ENCODE measurements at places on chromosomes 5 and 9. TPM values are rescaled to one million over a fixed set of nuclear protein-coding genes. Genes with fewer than 3 reads are reported as not detected.
A peak's percentile ranks its signal among the peaks of the same experiment; 100 is the strongest.

GRCh38 chr9:90198956-90199355, 443.7 kb downstream of the DIRAS2 start:
- no peaks in the 10 kb centered on the region for H3K36me3 ChIP-seq
- DNase-seq: no peak
- H3K27me3 ChIP-seq: no peaks in the 10 kb centered on the region
- no peak overlapping the region for H3K27ac ChIP-seq
- no peak overlapping the region for H3K4me3 ChIP-seq

- H3K36me3 ChIP-seq: no peaks in the 10 kb centered on the region
- DNase-seq: no peak
- no peaks in the 10 kb centered on the region for H3K4me1 ChIP-seq
- H3K27me3 ChIP-seq: no peaks in the 10 kb centered on the region
Observed at GRCh38 chr5:51829230-51829629, 446.0 kb downstream of the ISL1 start.

DNA sequence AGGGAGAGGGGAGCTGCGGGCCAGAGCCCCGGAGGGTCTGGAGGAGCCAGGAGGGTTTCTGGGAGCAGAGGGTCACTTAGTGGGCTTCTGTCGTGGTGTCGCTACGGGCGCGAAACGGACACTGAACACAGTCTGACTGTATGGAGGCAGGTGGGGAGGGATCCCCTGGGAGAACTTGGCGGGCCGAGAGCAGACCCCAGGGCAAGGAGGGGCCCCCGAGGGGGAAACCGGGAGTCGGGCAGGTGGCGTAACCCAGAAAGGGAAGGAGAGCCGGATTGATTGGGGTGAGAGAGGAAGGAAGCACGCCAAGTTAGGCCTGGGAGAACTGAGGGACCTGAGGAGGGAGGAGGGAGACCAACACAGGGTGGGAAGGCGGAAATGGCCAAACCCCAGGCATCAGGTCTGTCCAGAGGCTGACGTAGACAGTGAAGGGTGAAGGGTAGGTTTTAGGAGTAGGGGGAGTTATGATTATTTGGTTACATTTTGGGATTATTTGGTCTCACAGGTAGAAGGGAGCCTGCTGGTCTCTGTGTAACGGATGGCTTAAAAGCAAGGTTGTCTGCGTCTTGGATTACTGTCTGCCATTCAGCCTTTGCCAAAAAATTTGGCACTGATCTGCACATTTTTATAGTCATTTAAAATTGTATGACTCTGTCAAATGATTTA, 3.3 kb upstream of the MSMP start:
- DNase-seq: no peak
- peak overlapping the region; percentile 85 for H3K27ac ChIP-seq
- peak overlapping the region; percentile 69 for H3K4me3 ChIP-seq
- H3K36me3 ChIP-seq: peaks cover 34% of the 10 kb centered on the region

RNF183 gene
- total RNA-seq: 3.4 TPM

DNA sequence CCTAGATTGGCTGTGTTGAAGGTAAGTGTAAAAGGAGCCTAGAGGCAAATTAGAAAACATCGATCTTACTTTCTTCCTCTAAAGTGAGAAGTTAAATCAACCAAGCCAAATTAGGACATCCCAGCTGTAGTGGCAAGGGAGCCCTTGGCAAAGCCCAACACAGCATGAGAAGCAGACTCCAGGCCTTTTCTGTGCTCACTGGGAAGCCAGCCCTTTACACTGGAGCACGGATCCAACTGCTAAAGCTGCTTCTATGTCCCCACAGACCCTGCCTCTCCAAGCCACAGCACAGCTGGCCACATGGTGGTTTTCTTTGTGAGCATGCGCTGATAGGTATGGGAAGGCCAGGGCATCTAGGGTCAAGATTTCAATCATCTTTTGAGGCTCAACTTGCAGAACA, 94.1 kb downstream of the APBA1 start:
- H3K4me3 ChIP-seq: no peak overlapping the region
- DNase-seq: no peak
- no peaks in the 10 kb centered on the region for H3K4me1 ChIP-seq
- no peaks in the 10 kb centered on the region for H3K36me3 ChIP-seq
- H3K27ac ChIP-seq: no peak overlapping the region

DNA sequence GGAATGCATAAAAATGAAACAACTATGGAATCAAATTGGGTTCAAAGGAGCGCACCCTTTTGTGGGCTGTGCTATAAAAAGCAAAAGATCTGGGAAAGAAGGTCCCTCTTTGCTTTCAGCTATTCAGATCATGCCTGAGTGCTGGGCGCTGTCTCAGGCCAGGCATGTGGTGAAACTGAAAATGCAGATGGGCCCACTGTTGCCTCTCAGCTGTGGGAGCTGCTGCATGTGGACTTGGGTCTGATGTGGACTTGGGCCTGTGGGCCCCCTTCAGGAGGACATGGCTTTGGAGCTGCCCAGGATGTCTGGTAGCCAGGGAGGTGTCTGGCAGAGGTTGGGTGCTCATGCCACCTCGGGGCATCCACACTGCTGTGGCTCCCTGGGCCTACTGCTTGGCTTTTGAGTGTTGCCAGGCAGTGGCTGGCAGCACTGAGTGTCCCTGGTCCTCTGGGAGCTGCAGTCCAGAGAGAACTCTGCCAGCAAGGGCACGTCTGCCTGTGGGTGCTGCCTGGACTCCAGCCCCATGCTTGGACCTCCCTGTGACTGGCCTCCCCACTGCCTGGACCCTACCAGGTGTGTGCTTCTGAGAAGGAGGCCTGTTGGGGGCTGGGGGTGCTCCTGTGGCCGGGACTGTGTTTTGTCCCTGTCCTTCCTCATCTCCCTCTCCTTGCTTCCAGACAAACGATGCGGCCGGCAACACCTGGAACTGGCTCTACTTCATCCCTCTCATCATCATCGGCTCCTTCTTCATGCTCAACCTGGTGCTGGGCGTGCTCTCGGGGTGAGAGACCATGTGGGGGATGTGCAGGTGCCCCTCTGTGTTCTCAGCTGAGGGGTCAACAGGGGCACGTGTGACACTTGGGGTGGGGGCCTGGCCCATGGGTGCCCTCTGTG, 74.3 kb downstream of the CACNA1B start:
- H3K27me3 ChIP-seq: no peaks in the 10 kb centered on the region
- no peak overlapping the region for H3K27ac ChIP-seq
- H3K4me1 ChIP-seq: no peaks in the 10 kb centered on the region
- no peak overlapping the region for H3K4me3 ChIP-seq

DNA sequence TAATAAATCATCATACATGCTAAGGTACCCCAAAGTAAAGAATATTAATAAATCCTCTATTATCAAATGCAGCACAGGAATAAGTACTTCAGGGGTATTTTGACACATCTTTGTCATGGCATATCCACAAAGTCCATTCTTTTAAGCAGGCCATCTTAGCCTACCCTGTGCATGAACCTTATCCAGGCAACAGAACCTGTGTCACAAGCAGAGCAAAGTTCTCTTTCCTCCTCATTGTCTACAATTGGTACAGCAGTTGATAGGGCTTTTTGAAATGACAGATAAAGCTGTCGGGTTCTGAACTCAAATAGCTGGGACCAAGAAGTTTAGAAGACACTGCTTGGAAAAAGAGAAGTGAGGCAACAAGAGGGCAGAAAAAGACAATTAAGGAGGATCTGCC, 30.8 kb upstream of the PURA start:
- no peaks in the 10 kb centered on the region for H3K36me3 ChIP-seq
- H3K27ac ChIP-seq: no peak overlapping the region
- no peak overlapping the region for H3K4me3 ChIP-seq
- H3K4me1 ChIP-seq: no peaks in the 10 kb centered on the region
- H3K27me3 ChIP-seq: no peaks in the 10 kb centered on the region

FGF1 gene
- 2.4 TPM for total RNA-seq

GRCh38 chr5:131521252-131521651, 113.8 kb downstream of the RAPGEF6 start:
- H3K27ac ChIP-seq: no peak overlapping the region
- H3K4me3 ChIP-seq: no peak overlapping the region
- H3K36me3 ChIP-seq: peaks cover 37% of the 10 kb centered on the region
- no peaks in the 10 kb centered on the region for H3K4me1 ChIP-seq
- no peak for DNase-seq

CNTNAP3 gene
- 35.1 TPM for total RNA-seq

SLC36A2 gene
- total RNA-seq: not detected

HNRNPA0 gene
- total RNA-seq: 10.1 TPM

GRCh38 chr5:87137283-87137682, 130.4 kb upstream of the RASA1 start:
- H3K27me3 ChIP-seq: no peaks in the 10 kb centered on the region
- H3K36me3 ChIP-seq: no peaks in the 10 kb centered on the region
- H3K4me3 ChIP-seq: no peak overlapping the region
- no peak for DNase-seq
- no peak overlapping the region for H3K27ac ChIP-seq

SLC35D2 gene
- total RNA-seq: 18.5 TPM

DNA sequence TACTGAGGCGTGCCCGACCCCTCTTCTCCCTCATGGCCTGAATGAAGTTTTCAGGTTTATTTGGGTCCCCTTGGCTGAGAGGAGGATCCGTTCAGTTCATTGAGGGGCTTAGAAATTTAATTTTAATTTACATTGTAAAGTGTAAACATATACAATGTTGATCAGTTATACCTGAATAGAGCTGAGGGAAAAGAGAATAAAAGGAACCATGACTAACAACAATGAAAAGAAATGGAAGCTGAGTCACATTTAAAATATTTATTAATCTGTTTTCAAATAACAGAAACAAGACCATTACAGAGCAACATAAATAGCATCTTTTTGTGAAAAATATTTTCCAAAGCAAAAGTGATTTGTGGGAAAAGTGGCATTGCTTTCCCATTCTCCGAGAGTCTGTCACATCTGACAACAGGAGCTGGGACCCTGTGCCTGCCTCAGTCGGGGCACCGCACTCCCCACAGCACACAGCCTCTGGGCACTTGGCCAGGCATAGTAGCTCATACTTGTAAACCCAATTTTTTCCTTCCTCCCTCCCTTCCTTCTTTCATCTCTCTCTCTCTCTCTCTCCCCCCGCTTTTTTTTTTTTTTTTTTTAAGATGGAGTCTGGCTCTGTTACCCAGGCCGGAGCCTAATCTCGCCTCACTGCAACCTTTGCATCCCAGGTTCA, 28.7 kb downstream of the PROP1 start:
- no peak overlapping the region for H3K4me3 ChIP-seq
- peaks cover 6% of the 10 kb centered on the region for H3K27me3 ChIP-seq
- DNase-seq: no peak
- H3K4me1 ChIP-seq: no peaks in the 10 kb centered on the region

- no peak overlapping the region for H3K4me3 ChIP-seq
- H3K4me1 ChIP-seq: no peaks in the 10 kb centered on the region
- no peak overlapping the region for H3K27ac ChIP-seq
- DNase-seq: no peak
Observed at GRCh38 chr9:94983552-94983951, 257.1 kb downstream of the AOPEP start.

DNA sequence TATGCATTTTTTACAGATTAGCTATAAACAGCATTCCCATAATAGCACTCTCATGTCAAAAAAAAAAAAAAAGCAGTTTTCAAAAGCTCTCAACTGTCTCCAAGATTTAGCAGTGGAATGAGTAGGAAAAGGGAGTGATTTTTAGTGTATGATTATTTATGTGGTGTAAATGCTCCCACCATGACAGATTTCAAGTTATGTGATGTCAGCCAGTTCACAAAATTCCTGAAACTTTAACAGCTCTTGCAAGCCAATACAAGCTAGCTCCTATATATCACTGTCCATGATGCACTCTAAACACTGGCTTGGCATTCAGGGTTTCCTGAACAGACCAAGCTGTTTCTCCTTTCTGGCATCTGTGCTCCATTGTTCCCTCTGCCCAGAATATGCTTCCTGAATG, 7.9 kb upstream of the ANKDD1B start:
- no peaks in the 10 kb centered on the region for H3K4me1 ChIP-seq
- H3K27ac ChIP-seq: no peak overlapping the region
- no peaks in the 10 kb centered on the region for H3K36me3 ChIP-seq
- H3K4me3 ChIP-seq: no peak overlapping the region
- no peak for DNase-seq

- no peaks in the 10 kb centered on the region for H3K27me3 ChIP-seq
- peaks cover 40% of the 10 kb centered on the region for H3K4me1 ChIP-seq
- no peak for DNase-seq
Observed at GRCh38 chr5:132457371-132458225, 33.0 kb downstream of the IRF1 start.

PCDHGA8 gene
- 0.41 TPM for total RNA-seq

- no peak for DNase-seq
- peaks cover 43% of the 10 kb centered on the region for H3K4me1 ChIP-seq
- H3K4me3 ChIP-seq: peak overlapping the region; percentile 58
Observed at GRCh38 chr5:150757087-150757649, 1.6 kb downstream of the DCTN4 start.

SLCO6A1 gene
- not detected for total RNA-seq

FRRS1L gene
- not detected for total RNA-seq

GARIN3 gene
- total RNA-seq: not detected

ARL14EPL gene
- total RNA-seq: not detected
